ENCODE measurements at places on chromosomes 2 and 18.

GRCh38 chr2:184677171-184677570 is 78.8 kb downstream of the ZNF804A start:
- DNase-seq, result no peak

GRCh38 chr18:70182548-70182947 is 22.9 kb downstream of the RTTN start:
- no peak for DNase-seq

GRCh38 chr2:200698217-200698616 is 112.4 kb downstream of the AOX1 start:
- no peak for DNase-seq

- DNase-seq, result no peak
These were observed 70.3 kb upstream of the DOCK10 start for GRCh38 chr2:225112362-225113126.

- DNase-seq, result no peak
These were observed 111.9 kb downstream of the EPC2 start for GRCh38 chr2:148756292-148756975.

DNA sequence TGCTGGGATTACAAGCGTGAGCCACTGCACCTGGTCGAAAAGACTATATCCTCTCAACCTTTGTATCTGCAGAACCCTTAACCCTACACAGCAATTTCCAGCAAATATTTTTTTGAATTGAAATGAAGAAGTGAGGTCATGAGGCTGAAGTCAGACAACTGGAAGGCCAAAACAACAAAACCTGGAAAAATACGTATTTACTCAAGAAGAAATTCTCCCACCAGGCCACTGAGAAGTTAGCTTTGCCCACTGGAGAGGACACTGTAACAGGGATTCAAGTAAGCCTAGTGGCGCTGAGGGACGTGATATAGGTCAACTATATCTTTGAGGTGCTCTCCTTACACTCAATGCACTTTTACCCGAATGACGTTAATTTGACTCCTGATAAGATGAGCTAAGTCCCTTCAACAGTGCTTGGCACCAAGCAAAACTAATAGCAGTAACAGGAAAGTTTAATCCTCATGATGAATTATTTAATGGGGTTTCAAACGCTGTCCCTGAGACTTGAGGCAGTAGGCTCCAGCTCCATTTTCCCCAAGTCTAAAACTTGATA is 1.9 kb downstream of the HDLBP start:
- no peak for DNase-seq

GRCh38 chr2:41535575-41535974 is 512.2 kb upstream of the PKDCC start:
- DNase-seq, result no peak

GRCh38 chr2:59096973-59097372 is 855.8 kb upstream of the FANCL start:
- DNase-seq, result no peak

DNA sequence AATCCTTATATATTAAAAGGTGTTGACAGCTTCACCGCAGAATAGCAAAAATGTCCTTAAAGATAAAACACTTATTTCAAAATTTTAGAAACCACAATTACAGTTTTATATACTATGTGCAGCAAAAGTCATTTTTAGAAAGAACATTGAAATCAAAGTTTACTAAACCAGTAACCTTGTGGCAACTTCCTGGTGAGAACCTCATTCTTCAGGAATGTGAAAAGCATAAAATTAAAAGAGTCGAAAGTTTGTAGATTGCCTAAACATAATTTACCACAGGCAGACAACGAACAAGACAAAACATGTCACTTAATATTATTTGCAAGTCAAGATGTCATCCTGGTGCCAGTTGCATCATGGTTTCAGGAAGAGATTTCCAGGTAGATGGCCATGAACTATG is 108.3 kb upstream of the NRP2 start:
- no peak for DNase-seq

DNA sequence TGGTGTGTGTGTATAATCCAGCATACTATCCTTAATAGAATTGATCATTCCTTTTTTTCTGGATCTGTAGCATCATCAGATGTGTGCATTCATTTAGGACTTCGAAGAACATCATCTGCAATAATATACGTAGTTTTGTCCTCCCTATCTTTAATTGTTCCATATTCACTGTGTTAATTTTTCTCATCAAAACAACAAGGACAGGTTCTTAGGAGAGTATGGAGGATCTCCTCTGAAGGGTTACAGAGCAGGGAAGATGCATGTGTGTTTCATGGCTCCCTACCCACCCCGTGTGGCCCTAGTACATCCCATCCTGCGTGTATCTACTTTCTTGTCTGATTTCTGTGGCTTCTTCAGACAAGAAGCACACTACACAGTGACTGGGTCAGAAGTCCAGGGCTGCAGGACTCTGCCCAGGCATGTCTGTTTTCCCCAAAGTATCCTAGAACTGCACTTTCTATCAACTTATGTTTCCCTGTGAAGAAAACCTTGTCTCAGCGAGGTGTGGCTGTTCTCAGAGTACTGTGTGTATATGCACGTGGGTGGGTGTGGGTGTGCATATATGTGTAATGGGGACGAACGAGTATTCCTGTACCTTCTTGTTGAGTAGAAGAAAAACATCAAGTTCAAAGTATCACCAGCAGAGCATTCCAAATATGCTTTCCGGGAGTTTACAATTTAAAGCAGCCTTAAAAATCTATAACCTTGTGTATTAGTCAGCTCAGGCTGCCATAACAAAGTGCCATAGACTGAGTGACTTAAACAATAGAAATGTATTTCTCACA is 220.4 kb upstream of the FOSL2 start:
- DNase-seq, result no peak
